ENCODE measurements at places on chromosomes 7 and 10. TPM values are rescaled to one million over a fixed set of nuclear protein-coding genes. Genes with fewer than 3 reads are reported as not detected.

DNA sequence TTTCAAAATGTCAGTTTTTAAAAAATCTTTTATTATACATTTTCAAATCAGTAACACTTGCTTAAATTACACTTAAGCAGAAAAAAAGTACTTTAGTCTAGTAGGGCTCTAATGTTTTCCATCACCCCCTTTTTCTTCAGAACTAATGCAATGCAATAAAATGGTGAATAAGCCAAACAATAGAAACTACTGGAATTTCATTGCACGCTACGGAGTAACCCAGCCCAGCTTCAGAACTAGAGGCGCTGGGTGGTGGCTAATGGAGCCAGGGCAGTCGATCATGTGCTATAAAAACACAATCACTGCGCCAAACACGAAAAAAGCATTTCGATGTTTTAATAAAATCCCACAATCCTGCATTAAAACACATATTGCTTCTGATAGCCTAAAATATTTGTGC lies 59.9 kb upstream of the ODAD2 start:
- no peak for DNase-seq

DNA sequence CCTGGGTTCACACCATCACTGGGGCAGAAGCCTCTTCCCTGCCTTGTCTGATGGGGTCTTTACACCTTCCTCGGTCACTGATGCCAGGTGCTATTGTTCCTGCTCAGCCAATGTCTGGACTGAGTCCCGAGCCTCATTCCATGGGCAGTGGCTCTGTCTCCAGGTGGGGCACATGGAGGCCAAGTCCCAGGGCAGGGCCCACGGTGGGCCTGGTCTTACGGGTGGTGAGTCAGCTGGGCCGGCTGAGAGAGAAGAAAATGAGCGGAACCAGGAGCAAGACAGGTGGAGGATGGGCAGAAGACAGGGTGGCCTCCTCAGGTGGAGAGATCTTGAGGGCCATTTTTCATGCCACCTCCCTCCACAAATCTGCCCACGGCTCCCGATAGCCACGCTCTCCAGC lies 131.7 kb upstream of the FAM20C start:
- no peak for DNase-seq

DNA sequence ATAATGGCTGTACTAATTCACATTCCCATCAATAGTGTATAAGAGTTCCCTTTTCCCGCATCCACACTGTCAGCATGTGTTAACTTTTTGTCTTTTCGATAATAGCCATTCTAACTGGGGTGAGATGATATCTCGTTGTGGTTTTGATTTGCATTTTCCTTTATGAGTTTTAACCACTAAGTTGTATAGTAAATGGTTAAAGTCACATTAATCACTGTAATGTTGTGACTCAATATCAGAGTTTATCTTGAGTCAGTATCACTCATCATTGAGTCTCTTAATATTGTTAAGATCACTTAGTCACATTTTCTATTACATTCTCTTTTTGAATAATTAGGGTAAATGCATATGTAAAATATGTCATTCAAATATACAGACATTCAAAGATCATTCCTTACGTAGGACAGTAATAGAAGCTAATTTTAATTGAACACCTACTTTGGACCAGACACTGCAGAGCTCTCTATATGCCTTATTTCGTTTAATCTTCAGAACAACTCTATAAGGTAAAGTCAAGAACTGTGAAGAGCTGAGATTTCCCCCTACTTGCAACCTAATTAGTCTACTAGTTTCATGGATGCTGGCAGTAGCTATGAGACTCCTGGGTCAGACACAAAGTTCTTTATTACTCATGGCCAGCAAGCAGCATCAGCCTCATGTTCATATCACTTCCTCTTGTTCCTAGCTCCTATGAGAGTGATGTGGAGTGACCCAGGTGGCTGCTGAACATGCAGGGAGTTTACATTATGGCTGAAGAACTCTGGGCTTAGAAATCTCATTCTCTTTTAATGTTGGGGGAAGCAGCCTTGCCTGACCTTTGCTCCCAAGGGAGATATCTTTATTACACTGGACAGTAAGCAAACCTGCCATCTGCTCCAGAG lies 30.5 kb downstream of the CREB5 start:
- DNase-seq, result peak; percentile 55

DNA sequence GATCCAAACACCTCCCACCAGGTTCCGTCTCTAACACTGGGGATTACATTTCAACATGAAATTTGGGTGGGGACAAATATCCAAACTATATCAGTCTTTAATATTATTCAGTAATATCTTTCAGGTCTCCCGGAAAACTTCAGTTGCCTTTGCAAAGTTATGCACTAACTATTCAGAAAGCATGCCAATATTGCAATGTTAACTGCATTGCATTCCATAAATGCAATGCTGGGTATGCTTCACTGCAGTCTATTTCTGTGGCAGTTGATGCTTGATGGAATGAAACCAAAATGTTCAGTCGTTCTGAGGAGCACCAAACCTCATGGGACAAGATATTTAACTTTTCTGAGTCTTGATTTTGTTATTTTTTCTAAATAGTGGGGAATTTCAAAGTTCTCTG lies 147.5 kb downstream of the SLC16A9 start:
- no peak for DNase-seq

- no peak for DNase-seq
These were observed 57.7 kb upstream of the SH2B2 start for GRCh38 chr7:102228935-102229334.

DNA sequence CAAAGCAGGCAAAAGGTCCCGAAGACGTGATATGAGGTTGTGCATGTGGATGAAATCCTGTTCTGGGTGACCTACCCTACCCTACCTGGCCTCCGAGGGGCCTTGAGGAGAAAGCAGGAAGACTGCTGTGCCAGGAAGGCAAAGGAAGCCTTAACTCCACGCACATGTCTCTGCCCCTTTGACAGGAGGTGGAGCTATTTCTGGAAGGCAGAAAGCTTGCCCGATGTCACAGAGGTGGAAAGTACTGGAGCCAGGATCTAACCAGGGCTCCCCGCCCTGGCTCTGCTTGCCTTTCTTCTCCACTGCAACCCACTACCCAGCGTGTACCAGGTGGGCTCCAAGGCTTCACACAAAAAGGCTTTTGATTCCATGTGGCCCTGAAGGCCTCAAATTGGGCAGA lies 66.4 kb upstream of the DDC start:
- DNase-seq, result no peak

GRCh38 chr7:27115221-27116026 lies 12.9 kb upstream of the HOXA2 start:
- DNase-seq, result peak; percentile 95

DNA sequence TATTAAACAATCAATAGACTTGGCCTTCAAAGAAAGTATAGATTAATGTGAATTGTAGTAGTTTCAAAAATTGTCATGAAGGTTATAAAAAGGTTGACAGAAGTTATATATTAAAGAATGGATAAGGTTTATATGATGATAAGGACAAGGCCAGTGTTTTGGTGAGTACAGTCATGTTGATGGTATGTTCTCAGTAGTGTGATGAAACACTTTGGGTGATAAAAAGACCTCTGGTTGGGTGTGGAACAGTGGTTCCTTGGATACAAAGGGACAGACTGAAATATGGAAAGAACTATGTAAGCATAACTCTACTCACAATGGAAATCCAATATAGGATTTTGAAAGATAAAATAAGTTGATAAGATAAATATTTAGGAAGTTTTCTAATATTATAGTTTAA lies 866.3 kb downstream of the ANKRD7 start:
- no peak for DNase-seq

- peak; percentile 87 for DNase-seq
These were observed 29.2 kb downstream of the TFAM start for GRCh38 chr10:58414270-58415041.

- peak; percentile 63 for DNase-seq
These were observed 50.4 kb downstream of the CCNY start for GRCh38 chr10:35386594-35387174.

The ELOVL3 gene
- 0.40 TPM for total RNA-seq

The FZD1 gene
- total RNA-seq, result 3.1 TPM

The FFAR4 gene
- total RNA-seq, result 1.5 TPM

The NUTM2E gene
- not detected for total RNA-seq

The MUC3A gene
- 0.11 TPM for total RNA-seq

The CCDC172 gene
- total RNA-seq, result not detected
